Tongue (tissue), 3 donors: ENCODE measurements at places on chromosomes 3 and 15. TPM values are rescaled to one million over a fixed set of nuclear protein-coding genes. Genes with fewer than 3 reads are reported as not detected.

- no peak for DNase-seq
These were observed 130.6 kb upstream of the MEF2A start for GRCh38 chr15:99435113-99435695.

GRCh38 chr3:71974786-71975185, 189.8 kb upstream of the PROK2 start:
- DNase-seq, result no peak

GRCh38 chr3:73144276-73144675, 82.8 kb downstream of the EBLN2 start:
- no peak for DNase-seq

- peak; percentile 92 for DNase-seq
These were observed 65.7 kb upstream of the FRMD4B start for GRCh38 chr3:69451594-69451993.

HYKK gene
- total RNA-seq, result 6.9 TPM

DNA sequence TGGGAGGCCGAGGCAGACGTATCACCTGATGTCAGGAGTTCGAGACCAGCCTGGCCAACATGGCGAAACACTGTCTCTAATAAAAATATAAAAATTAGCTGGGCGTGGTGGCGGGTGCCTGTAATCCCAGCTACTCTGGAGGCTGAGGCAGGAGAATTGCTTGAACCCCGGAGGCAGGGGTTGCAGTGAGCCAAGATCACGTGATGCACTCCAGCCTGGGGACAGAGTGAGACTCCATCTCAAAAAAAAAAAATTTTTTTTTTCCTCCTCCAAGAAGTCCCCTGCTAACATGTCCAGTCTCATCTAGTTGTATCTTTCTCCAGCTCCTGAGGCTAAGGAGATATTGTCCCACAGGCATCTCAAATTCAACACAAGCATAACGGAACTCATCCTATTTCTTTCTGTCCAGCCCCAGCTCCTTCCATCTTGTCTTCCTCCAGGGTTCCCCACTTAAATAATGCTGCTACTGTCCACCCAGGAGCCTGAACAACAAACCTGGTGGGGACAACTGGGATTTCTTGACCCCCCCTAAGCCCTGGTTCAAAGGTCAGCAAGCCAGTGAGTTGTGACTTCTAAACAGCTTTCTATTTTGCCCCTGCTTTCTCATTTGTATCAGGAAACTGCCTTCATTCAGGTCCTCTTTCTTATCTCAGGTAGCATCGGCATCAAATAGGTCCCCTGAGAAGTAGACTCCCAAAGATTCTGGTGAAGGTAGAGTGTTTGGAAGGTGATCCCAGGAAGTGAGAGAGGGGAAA, 4.1 kb upstream of the MEF2A start:
- no peak for DNase-seq

DNA sequence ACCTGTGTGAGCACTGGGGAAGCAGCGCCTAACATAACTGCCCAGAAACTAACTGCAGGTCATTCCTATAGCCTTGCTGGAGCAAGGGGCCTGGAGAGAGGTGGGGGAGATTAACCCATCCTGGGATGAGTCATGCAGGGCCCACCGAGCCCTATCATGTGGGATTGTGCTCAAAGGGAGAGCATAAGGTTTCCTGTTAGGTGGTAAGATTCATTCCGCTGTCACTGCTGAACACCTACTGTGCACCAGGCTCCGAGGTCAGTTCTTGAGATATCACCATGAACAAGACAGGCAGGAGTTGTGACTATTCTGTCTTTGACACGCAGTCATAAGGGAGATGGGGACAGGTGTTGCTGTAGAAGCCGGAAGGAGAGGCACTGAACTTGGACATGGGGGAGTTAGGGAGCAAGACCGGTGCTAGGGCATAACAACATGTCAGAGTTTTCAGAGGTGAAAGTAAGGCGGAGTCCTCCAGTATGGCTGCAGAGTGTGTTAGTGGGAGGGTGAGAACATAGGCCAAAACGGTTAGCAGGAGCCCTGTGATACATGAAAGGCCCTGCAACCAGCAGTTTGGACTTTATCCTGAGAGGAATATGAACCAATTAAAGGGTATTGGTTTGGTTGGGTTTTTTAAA, 2.4 kb downstream of the SLC25A38 start:
- DNase-seq, result no peak

DNA sequence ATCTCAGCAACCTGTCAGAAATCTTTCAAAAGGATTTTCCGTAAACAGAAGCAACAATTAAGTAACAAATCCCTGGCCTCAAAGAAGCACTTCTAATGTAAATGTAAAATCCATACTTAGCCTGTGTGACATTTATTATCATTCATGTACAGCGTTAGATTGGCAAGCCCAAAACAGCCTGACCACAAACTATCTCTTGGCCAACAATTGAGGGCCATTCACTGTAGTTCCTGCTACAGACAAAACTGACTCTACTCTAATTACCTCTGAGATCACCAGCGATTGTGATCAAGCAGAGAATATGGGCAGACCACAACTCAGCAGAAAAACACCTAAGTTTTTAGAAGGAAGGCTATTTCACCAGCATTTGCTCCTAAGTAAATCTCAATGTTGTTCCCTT, 9.2 kb downstream of the SHQ1 start:
- DNase-seq, result no peak

DNA sequence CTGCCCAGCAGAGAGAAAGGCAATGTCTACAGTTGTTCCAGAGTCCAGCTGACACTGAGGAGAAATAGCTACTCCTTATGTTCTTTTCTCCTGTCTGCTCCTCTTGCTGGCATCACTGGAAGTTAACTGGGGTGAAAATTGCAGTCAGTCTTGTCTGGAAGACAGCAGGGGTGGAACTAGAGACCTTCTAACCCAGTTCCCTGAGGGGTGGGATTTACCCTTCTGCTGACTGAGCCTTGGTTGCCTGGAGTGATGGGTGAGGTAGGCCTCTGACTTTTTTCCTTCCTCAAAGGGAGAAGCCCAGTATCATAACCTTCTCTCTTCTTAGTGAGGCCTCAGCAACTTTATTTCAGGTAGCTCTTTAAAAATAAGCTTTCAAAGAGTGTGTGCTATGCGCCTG, 16.2 kb downstream of the ZNF609 start:
- no peak for DNase-seq
